ENCODE measurements at places on chromosomes 1 and 21.

DNA sequence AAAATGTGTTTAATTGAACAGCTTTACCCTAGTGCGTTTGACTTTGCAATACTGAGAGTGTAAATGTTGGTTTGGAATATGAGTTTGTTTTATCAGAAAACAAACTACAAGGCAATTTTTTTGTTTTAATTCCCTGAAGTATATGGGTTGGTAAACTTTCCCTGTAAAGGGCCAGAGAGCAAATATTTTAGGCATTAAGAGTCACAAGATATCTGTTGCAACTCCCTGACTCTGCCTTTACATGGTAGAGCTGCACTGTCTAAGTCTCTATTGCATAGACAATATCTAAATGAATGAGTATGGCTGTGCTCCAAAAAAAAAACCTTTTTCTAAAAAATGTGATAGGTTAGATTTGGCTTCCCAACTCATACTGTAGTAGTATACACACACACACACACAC, 115.1 kb upstream of the PBX1 start:
- no peak for DNase-seq

DNA sequence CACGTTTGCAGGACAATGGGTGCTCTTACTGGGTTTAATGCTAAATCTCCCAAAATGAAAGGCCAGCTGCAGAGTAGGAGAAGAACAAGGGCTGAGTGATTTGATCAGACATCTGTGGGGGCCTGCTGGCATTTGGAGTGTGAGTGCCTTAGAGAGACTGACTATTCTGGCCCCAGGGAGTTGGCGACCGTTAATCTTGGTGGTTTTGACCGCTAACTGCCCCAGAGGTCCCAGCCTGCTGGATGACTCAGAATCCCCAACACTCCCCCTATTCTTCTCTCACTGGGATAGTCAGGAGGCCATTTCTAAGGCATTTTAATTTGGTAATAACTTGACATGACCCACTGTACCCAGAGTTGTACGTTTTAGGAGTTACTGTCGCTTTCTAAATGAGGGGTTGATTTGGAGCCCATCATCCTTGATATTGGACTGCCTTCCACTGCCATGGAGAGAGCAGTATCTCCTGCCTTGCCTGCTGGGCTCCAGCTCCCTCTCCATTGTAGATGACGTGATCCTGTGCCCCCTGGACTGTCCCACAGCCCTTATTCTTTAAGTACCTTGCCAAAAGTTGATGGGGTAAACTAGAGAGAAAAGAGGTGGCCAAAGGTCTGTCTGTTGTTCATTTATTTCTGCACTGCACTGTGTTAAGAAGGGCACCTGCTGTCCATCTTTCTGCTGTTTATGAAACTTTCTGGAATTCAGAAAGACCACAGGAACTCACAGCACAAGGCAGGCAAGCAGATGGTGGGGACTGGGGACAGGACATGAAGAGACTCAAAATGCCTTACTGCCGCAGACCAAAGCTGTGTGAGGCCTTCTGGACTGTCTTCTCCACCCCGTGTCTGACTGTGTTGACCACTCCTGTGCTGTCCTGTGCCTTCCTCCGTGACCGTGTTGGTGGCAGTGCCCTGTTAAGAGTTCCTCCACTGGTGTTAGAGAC, 98.2 kb upstream of the ARTN start:
- DNase-seq: peak; percentile 36

DNA sequence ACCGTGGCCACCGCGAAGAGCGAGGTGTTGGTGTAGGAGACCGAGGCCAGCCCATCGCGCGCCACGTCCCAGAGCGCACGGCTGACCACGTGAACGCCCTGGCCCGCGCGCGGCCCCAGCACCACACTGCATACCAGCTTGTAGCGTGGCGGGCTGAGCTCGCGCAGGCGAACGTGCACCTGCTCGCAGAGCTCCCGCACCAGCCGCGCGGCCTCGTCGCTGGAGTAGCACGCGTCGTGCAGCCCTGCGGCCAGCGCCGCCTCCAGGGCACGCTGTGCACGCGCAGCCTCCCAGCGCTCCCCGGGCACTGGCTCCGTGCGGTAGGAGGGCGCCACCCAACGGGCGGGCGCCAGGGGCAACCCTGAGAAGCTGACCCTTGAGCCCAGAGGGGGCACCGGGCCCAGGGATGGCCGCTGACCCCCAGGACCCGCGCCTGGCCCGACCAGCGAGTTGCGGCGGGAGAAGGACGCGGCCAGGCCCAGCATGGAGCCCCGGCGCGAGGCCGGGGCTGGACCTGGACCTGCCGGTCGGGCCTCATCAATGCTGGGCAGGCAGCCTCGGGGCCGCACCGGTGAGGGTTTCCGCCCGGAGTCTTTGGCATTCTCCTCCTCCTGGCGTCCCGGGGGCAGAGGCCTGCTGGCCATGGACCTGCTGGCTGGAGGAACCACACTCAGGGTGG, 987 bp downstream of the DYNLT4 start:
- no peak for DNase-seq

DNA sequence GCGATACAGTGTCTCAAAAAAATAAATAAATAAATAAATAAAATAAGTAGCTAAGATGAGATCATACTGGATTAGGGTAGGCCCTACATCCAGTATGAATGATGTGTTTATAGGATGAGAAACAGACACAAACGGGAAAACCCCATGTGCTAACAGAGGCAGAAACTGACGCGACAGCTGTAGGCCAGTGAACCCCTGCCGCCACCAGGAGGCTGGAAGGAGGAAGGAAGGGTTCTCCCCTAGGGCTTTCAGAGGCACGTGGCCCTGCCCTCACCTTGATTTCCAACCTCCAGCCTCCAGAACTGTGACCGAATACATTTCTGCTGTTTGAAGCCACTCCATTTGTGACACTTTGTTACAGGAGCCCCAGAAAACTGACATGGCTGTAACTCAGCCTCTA, 38.5 kb downstream of the CHD5 start:
- no peak for DNase-seq

- DNase-seq: peak; percentile 58
Observed at GRCh38 chr1:181383695-181384094, 99.6 kb upstream of the CACNA1E start.

DNA sequence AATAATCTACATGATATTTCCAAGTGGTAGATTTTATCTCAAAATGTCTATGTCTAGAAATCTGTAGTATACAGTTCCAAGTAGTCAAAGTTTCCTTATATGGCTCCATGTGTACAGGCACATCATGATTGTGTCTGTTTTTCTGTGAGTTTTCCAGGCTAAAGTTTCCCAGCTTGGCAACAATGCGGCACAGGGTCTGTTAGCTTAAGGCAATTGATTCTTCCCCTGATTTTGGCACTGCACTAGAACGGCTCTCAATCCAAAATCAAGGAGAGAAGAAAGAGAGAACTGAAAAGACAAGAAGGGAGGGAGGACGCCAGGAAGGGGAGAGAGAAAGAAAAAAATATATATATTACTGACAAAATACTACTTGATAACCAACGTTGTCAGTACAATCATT, 193.9 kb upstream of the SNX7 start:
- DNase-seq: no peak

DNA sequence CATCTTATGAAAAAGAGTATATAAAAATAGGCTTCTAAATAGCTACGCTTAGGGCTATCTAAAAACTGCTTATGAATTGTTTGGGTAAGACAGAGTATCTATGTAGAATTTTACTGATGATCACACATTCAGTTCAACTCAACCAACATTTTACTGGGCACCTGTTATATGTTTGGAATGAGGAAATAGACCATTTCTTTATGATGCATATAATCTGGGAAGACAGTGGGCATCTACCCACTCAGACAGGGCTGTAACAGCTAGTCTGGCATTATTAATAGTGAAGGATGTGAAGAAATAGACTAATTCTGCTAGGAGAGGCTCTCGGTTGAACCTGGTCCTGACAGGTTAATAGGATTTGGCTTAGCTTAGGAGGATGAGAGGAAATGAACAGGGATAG, 56.9 kb downstream of the TIAM1 start:
- no peak for DNase-seq

DNA sequence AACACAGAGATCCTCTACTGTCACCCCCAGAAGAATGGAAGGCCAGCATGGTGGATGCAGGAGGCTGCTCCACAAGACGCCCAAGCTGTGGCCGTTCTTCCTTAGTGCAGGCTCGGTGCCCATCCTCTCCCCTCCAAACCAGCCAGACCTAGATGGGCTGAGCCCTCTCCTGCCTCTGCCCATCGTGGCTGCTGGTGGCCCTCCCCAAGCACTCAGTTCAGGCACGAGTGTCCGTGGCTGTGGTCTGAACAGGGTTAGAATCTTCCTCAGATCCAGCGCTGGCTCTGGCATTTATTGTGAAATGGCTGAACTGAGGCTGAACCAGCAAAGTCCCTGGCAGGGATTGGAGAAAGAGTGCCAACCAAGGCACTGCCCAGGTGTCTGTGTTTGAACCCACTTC, 59.5 kb downstream of the TRIM11 start:
- DNase-seq: no peak

Measured in lung microvascular endothelial cell (primary cell).